ENCODE measurements at places on chromosomes 11 and 22.
A peak's percentile ranks its signal among the peaks of the same experiment; 100 is the strongest.

- no peak for DNase-seq
Observed at GRCh38 chr22:29901354-29901753, 18.4 kb downstream of the MTMR3 start.

GRCh38 chr11:100851584-100852152 is 164.6 kb downstream of the ARHGAP42 start:
- DNase-seq: no peak

- DNase-seq: no peak
Observed at GRCh38 chr22:45930324-45930723, 46.6 kb downstream of the WNT7B start.

- no peak for DNase-seq
Observed at GRCh38 chr11:95676308-95676707, 113.3 kb downstream of the FAM76B start.

GRCh38 chr11:123318623-123319022 is 111.4 kb upstream of the GRAMD1B start:
- no peak for DNase-seq

GRCh38 chr11:59427068-59427382 is 812 bp upstream of the OR5A2 start:
- DNase-seq: no peak

DNA sequence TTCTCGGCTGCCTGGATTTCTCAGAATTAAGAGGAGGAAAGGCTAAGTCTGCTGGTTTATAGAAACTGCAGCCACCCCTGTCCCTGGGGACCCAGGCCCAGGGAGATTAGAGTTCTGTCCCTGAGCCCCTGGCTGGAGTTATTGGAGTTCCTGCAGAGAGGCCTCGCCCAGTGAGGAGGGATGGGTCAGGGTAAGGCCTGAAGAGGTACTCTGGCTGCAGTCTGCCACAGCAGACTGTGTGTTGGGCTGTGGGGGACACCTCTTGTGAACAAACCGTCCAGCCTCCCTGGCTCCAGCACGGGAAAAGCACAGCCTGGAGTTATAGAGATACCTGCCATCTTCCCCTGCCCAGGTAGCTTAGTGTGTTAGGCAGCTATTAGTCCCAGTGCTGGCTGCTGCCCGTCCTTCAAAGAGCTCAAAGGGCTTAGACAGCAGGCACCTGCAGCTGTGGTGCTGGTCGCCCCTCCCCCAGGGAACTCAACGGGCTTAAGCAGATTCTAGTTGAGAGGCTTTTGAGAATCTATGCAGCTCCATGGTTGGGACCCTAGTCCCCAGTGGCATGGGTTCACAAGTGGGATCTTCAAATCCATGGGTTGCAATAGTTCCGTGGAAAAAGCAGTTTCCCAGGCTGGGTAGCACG is 36.6 kb upstream of the MUC15 start:
- no peak for DNase-seq

- no peak for DNase-seq
Observed at GRCh38 chr11:34086554-34087283, 18.7 kb upstream of the NAT10 start.

- no peak for DNase-seq
Observed at GRCh38 chr11:15825976-15826650, 530.2 kb downstream of the SOX6 start.

DNA sequence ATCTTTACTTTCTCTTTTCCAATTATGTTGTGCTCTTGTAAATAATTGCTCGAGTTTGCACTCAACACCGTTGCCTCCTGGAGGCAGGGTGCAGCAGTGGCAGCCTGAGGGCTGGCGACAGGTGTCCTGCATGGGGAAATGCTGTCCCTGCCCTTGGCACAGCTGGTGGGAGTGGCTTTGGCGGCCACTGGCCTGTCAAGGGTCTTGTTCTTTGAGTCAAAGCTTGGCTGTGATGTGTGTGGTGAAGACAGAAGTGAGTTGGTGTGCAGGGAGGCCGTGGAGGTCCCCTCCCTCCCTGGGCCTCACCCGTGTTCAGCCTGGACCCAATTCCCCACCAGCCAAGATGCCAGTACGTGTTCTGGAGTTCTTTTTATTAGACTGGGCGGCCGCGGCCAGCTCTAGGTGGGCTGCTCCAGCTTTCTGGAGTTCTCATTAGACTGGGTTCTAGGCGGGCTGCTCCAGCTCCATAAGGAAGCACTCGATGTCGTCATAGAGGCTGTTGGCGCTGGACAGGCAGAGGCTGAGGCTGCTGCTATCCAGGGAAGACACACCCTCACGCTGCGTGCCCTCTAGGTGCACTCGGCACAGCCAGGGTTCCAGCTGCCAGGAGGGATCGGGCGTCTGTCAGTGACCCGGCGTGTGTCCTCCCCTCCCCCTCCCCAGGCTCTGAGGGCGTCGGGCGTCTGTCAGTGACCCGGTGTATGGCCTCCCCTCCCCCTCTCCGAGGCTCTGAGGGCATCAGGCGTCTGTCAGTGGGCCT is 3.4 kb downstream of the IRF7 start:
- no peak for DNase-seq

DNA sequence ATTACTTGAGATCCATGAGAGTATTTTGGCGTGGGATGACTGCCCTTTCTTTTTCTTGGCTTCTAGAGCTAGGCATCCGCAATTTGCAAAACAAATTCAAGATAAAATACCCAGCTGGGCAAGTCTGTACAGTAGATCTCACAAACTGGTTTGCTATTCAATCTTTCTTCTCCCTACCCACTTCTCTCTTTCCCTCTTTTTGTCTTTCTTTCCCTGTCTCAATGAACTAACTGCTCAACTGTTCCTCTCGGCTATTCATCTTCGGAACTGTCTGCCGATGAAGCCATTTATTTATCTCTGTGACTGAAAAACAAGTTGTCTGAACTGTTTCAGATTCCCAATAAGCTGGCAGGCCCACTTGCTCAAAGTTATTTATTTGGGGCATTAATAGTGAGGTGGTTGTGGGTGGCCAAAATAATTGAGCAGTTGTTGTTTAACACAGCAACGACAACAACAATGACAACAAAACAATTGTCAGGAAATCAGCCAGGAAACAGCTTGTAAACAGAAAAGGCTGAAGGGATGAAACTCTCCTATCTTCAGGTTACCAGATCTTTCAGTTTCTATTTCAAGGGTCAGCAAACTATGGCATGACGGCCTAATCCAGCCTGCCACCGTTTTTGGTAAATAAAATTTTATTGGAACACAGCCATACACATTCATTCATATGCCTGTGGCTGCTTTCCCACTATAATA is 76.0 kb upstream of the MTMR2 start:
- no peak for DNase-seq

DNA sequence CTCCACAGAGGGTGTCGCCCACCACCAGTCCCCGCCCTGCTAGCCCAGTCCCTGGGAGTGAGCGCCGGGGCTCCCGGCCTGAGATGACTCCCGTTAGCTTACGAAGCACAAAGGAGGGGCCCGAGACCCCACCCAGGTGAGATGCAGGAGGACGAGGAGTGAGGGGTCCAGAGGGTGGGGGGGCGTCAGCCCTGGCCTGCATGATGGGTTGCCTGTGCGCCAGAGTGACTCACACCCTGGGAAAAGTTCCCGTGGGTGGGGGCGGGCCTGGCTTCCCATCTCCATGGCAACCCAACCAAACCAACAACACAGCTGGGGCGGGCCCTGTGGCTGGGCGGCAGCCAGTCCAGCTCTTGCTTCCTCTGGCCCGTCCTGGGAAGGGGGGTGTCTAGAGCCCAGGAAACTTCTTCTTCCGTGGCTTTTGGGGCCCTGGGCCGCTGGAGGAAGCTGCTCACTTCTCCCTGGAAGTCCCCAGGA is 4.5 kb downstream of the GAS2L1 start:
- peak; percentile 95 for DNase-seq

DNA sequence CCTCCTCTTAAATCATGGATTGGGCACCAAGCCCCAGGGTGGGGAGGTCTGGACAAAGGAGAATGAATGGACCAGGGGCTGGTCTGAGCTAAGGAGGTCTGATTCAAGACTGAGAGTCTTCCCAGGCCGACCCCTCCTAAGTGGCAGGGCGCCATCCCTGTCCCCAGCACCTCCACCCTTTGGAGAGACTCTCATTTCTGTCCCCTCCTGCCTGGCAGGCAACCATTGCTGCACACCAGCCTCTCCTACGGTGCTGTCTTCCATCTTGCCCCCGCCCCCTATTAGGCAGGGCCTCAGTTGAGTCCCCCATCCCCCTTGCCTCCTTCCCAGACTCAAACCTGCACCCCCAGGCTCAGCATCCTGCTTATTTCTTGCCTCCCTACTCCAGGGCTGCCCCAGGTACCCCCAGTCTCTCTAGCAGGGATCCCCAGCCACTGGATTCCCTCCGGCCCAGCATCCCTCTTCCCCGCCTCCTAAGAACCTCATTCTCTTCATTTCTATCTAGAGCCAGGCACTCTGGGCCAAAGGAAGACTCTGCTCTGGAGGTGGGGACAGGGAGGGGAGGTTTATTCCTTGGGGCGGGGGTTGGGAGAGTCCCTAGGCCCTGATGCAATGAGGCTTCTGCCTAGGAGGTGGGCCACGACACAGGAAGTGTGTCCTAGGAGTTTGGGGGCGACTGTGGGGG is 1.7 kb upstream of the RCOR2 start:
- DNase-seq: no peak

DNA sequence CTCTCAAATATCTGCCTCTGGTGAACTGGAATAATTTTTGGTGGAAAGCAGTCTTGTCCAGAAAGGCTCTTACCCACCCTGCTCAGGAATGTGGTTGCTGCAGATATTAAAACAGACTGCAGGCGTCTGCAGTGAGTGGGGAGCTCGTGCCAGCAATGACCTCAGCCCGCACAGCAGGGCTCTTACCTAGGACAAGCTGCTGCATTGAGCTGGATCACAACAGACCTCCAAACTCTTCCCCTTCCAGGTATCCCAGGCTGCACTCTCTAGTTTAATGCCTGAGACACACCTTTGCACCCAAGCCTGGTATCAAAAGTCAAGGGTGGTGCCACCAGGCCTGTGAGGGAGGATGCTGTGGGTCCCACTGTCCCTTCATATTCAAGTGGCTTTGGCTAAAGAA is 69.7 kb upstream of the CDON start:
- peak; percentile 89 for DNase-seq

GRCh38 chr11:11105361-11105760 is 247.5 kb upstream of the ZBED5 start:
- DNase-seq: no peak

DNA sequence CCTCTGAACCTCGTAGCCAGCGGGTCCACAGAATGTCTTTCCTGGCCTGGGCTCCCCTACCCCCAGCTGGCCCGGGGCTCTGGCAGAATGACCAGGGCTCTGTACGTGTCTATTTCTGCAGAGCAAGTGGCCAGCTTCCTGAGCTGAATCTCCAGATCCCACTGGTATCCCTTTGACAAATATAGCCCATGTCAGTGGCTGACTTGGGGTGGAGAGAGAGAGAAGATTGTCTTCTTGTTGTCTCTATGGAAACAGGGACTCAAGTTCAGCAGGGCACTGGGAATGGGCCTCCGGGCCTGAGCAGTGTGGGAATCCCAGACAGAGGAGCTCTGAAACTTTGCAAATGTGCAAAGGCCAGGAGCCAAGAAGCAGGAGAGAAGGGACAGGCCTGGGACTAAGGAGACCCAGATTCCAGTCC is 33.9 kb downstream of the ANO1 start:
- no peak for DNase-seq

DNA sequence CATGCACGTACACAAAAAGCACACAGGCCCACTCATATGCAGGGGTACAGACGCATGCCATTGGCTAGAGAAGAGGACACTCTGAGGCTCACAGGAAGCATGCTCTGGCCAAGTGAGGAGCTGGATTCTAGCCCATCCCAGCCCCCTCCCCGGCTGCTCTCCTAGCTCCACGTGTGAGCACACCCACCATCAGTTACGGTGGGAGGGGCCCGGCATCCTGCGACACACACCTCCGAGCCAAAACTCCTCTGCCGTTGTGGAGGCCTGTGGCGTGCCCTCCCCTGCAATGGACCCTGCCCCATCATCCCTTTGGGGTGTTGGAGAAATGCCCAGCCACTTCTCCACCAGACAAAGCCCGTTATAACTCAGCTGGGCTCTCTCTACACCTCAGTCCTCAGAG is 15.1 kb upstream of the IGSF9B start:
- no peak for DNase-seq

- DNase-seq: no peak
Observed at GRCh38 chr11:132185726-132186592, 815.5 kb downstream of the NTM start.

DNA sequence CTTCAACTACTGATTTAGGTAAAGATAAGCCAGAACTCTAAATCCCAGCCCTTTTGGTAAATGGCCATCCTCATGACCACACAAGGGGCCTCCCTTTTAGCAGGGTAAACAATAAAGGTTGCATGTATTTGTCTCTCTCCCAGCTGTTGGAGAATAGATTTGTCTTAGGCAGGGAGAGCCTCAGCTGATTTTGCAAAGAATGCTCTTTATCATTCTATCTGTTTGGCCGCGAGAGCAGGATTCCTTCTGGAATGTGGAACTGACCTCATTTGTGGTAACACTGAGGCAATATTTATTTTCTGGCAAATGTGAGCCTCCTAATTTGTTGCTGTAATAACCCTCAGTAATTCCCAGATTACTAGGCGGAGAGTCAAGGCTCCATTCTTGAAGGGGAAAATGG is 15.3 kb downstream of the PTS start:
- DNase-seq: no peak

DNA sequence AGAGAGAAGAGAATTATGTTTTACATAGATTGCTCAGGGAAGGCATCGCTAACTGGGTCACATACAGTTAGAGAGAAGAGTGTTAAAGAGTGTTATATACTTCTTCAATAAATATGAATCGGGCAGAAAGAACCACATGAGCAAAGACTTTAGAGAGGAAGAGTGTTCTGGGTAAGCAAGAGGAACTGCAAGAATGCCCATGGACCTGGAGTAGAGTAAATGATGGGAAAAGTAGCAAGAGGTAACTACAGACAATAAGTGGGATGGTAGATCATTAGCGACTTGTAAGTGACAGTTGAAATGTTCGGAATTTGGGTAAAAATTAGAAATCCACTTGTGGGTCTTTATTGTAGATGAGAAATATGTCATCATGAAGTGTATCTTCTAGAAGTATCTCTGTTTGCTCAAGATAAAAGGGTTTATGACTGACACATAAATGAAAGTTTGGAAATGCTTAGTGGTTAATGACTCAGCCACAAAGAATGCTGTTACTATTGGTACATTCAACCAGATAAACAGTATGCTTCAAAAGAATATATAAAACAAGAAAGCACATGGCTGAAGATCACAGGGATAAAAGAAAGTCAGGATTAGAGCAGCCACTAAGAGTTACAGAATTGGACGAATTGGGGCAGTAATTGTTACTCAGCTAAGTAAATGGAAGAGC is 229.3 kb downstream of the CASP12 start:
- no peak for DNase-seq

GRCh38 chr11:18705651-18706281 is 7.2 kb downstream of the TMEM86A start:
- DNase-seq: peak; percentile 73

DNA sequence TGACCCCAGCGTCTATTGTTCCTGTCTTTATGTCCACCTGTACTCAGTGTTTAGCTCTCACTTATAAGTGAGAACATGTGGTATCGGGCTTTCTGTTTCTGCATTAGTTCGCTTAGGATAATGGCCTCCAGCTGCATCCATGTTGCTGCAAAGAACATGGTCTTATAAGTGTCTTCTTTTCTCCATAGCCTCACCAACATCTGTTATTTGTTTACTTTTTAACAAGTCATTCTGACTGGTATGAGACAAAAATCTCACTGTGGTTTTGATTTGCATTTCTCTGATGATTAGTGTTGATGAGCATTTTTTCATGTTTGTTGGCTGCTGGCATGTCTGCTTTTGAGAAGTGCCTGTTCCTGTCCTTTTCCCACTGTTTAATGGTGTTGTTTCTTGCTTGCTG is 21.7 kb upstream of the SLN start:
- DNase-seq: no peak

GRCh38 chr11:66317723-66318599 is 1.1 kb upstream of the CD248 start:
- DNase-seq: no peak
